ENCODE measurements at places on chromosomes 5 and 9.

DNA sequence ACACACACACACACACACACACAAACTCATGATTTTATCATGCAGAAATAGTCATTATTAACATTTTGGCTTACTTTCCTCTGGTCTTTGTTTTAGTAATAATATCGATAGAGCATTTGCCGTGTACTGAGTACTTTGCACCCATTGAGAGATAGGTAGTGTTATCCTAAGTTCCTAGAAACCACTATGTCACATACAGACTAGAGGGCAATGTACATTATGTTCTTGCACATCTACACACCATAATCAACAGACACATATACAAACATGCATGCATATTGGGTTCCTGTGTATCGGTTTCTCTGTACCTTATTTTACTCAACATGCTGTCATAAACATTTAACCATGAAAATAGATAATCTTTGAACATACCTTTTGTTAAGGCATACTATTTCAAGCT is 45.7 kb downstream of the MAT2B start:
- no peak for DNase-seq

DNA sequence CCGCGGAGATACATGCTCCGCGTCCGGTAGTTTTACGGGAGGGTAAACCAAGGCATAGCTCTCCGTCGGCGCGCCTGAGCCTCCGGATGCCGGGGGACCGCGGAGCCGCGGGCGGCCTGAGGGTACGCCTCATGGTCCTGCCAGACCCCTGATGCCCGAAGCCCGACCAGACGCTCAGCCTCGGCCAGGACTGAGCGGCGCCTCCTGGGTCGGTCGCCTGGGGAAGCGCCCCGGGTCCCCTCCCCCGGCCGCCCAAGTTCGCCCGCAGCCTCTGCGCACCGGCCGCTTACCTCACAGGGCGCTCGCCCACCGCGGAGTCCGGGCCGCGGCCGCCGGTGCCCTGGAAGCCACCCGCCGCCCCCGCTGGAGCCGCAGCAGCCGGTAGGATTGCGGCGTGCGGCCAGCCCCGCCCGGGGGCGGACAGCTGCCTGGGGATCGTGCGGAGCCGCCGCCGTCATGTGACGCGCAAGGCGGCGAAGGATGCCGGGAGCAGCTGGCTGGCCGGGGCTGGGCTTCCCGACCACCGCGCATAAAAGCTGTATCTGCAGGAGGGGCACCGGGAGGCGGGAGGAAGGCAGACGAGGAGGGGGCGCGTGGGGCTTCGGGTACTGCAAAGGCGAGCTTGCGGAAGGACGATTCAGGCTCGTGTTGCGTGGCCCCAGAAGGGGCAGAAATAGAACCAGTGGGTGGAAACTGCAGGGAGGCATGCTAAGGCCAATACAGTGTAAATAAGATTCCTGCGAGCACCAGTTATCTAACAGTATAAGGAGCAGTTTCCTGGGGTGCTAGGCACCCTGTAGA is at the start of gene FBXO10:
FBXO10 (minus strand) TSS at position 460 of the 801 bp plus-strand sequence. CDS start 34,612 bp downstream, outside the sequence.
- DNase-seq, result peak; percentile 71

- DNase-seq, result peak; percentile 67
Measured at GRCh38 chr9:99345942-99346341, 123.9 kb downstream of the SEC61B start.

DNA sequence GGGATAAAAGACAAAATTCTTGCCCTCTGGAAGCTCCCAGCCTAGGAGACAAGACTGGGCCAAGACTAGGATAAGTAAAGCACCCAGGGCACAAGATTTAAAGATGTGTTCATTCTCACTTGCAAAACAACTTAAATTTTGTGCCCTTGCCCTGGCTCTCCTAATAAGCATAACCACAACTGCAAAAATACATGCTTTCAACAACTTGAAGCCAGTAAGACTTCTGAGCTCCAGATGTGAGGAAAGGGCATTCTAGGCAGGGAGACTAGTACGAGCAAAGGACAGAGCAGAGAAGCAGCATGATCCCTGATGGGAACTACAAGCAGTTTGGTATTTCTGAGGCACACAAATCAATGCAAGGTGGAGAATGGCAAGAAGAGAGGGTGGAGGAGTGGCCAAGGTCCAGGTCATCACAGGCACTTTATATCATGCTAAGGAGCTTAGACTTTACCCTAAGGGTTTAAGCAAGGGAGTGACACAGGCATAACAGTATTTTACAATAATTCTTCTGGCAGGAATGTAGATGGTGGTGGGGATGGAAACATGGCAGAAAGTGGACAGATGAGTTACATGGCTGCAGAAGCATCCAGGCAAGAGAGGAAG is 30.1 kb upstream of the SIL1 start:
- no peak for DNase-seq

GRCh38 chr5:132475497-132475882 is 15.1 kb downstream of the IRF1 start:
- DNase-seq, result no peak

GRCh38 chr5:118818604-118819003 is 169.7 kb downstream of the DTWD2 start:
- no peak for DNase-seq

GRCh38 chr9:34651876-34652601 is at the start of gene IL11RA:
IL11RA (plus strand) TSS chr9:34652185; CDS start chr9:34655218, 3,033 bp downstream.
- DNase-seq, result peak; percentile 90

DNA sequence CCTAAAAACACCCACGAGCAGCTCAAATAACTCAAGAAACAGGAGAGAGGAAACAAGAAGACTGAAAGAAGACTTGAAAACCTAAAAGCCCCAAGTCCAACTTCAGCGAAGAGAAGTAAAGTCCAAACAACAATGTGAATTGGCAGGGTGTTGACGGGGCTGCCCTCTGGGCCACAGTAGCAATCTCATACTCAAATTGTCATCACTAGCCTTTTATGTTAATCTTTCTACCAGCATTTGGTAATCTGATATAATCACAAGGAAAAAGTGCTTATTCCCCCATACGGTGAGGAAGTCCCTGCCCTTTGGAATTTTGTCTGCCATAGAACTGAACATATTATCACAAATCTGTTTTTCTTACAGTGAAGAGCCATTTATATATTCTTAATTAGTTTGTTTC is 51.5 kb upstream of the IFNE start:
- no peak for DNase-seq

- DNase-seq, result no peak
Measured at GRCh38 chr5:129658801-129659200, 89.1 kb upstream of the MINAR2 start.

DNA sequence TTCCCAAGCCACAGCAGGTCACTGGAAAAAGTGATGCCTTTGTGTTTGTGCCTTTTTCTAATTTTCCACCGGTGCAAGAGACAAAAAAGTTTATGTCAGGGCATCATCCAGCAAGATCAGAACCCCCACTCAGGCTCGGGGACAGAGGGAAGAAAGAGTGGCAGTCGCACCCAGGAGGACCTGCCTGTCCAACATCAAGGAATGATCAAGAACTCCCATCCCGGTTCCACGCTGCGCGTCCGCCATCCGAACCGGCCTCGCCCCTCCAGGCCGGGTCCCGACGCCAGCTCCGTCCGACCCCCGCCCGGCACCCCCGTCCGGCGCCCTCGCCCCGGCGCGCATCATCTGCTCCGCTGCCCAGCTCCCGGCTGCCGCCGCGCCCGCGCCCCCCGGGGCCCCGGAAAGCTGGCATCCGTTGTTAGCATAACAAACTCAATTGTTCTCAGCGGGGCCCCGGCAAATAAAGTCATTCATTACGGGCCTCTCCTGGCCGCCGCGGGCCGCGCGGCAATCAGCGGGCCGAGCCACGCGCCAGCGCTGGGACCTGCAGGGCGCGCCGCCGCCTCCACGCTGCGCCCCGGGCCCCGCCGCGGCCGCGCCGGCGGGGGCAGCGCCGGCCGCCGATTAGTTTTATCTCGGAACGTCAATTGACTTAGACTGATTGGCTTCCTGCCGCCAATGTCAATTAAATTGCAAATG is 48.1 kb downstream of the PAX5 start:
- DNase-seq, result no peak

- peak; percentile 60 for DNase-seq
Measured at GRCh38 chr5:103466495-103466894, 96.1 kb downstream of the NUDT12 start.

DNA sequence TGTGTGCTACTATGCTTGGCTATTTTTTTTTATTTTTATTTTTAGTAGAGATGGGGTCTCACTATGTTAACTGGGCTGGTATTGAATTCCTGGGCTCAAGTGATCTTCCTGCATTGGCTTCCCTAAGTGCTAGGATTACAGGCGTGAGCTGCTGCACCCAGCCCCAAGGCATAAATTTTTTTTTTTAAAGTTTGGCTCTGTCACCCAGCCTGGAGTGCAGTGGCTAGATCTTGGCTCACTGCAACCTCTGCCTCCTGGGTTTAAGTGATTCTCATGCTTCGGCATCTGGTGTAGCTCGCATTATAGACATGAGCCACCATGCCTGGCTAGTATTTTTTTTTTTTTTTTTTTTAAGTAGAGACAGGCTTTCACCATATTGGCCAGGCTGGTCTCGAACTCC is 70.3 kb downstream of the RAB24 start:
- DNase-seq, result peak; percentile 9

GRCh38 chr5:132417010-132417439 is 47.5 kb downstream of the SLC22A5 start:
- no peak for DNase-seq

GRCh38 chr9:2934241-2934650 is 90.4 kb upstream of the PUM3 start:
- DNase-seq, result no peak

DNA sequence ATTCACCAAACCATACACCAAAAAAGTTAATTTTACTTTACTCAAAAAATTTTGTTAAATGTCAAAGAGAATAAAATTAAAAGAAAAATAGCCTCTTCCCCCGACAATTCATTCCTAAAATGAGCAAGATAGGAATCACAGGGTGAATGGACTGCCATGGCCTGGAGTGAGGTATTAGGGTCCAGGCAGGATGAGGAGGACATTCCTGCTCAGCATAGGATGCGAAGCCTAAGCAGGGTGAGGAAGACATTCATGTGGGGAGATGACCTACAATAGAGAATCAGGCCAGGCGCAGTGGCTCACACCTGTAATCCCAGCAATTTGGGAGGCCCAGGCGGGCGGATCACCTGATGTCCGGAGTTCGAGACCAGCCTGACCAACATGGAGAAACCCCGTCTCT is 8.4 kb downstream of the NUDCD2 start:
- no peak for DNase-seq

DNA sequence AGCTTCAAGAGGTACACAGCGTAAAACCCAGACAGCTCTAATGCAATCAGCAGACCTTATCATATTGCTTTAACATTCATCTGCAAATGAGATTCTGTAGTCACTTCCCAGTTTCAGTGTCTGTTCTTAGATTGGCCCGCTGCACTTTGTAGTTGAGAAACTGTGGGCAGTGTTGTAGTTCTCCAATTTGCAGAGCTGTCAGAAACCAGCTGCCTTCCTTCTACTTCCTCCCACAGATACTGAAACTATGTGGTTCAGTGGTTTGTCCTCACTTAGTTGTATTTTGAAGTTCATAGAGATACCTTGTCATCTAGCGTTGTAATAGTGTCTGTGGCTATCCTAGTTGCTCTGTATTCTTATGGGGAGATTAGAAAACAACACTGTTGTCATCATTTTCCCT is 39.6 kb upstream of the TRIM36 start:
- DNase-seq, result no peak

GRCh38 chr9:133202145-133202513 is 6.9 kb downstream of the OBP2B start:
- no peak for DNase-seq

DNA sequence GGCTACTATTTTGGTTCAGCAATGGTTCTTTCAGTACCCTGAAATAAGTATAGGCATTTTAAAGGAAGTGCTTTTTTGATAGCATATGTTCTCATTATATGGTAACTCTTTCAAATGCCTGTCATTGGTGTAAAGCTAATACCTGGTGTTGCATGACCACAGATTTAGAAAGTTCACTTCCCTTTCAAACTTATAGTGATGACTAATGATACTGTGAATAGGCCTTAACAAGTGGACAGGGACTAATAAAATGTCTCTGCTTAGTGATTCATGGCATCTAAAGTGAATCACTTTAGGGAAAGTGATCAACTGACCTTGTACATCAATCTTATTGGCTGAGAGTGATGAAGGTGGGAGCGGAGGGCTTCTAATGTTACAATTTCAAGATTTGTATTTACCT is 21.6 kb downstream of the MRPL22 start:
- DNase-seq, result peak; percentile 66

DNA sequence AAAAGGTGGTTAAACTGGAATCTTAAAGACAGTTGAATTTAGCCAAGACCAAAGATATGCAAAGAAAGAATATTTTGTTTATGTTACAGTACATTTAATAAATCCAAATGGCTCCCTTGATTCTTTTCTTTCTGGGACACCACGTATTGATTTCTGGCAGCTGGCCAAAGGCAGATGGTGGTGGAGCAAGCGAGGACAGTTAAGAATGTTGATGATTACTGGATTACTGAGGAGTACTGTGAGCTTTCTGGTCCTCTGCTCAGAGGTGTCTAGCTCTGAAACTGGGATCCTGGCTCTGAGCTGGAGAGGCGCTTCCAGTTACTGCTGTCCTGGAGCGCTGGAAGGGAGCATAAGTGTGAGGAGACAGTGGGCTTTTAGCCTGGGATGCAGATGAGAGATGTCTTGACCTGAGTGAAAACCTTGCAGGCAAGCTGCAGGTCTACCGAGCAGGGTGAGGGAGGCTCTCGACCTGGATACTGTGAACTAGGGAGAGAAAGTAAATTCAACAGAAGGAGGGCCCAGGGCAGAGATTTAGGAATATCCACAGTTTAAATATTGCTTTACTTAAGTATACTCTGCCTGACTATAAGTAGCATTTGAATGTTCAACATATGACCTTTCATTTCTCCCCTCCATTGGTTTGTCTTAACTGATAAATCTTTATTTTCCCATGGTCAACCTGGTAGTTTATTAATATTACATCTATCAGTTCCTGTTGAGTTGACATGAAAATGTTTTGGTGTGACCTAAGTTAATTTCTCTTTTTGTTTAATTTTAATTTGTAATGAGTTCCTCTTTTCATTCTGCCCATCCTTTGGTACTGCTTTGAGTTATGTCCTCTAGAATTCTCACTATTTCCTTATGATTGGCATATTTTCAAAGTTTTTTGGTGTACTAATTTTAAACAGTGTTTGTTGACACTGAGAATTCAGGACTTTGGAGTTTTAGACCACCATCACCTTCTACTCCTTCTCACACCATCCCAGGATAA is 3.7 kb downstream of the SYK start:
- DNase-seq, result no peak

DNA sequence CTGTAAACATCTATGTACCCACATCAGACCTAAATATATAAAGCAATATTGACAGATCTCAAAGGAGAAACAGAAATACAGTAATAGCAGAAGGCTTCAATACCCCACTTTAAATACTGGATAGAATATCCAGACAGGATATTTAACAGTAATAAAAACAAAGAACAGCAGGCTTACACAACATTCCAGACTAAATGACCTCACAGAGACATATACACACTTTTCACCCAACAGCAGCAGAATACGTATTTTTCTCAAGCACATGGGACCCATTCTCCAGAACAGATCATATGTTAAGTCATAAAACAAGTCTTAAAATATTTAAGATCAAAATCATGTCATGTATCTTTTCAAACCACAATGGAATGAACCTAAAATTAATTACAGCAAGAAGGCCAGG is 76.8 kb downstream of the CAMSAP1 start:
- peak; percentile 26 for DNase-seq

GRCh38 chr5:98911280-98912040 is 17.3 kb downstream of the CHD1 start:
- DNase-seq, result peak; percentile 12

GRCh38 chr9:135174981-135175380 is 87.5 kb downstream of the OLFM1 start:
- DNase-seq, result no peak
